NCI-H1436 (cell line): ENCODE measurements at places on chromosomes 1 and 21.
A peak's percentile ranks its signal among the peaks of the same experiment; 100 is the strongest.

DNA sequence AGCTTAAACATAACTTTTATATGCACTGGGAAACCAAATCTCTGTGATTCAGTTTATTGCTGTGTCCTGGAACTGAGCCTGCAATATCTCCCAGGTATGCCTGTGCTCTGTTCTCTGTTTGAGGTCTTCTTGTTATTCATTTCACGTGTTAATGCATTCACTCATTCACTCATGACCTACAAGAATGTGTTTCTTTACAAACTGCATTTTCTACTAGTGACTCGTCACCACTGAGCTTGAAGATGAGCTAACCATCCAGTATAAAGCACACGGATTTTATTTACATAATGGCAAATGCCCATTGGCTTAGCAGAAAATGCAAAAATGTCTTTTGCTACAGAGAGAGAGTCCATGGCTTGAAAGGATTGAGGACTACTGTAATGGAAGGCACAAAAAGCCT lies 75.0 kb upstream of the DUSP10 start:
- DNase-seq: no peak

GRCh38 chr1:51622455-51622913 lies 5.6 kb downstream of the OSBPL9 start:
- peak; percentile 30 for DNase-seq

GRCh38 chr1:43914576-43915525 lies 18.8 kb upstream of the ARTN start:
- DNase-seq: no peak

DNA sequence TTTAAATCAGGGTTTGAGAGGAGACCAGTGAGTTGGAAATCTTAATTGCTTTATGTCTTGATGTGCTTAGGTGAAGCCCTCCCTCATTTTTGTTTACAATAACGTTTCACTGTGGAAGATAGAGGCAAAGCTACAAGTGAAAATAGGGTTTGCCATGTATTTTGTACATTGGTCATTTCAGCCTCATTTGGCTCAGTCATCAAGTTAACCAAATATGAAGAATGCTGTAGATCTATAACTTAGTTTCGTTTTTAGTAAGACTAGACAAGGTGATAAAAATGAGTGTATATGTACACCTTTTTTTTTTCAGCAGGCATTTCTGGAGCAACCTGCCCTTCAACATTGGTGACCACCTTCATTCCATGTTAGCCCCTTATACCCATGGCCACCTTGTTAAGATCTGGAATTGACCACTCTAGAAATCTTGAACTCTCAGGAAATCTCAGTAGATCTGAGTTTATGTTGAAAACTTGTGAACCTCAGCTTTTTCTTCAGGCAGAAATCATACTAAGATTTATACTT lies 2.9 kb downstream of the NFYC start:
- no peak for DNase-seq

DNA sequence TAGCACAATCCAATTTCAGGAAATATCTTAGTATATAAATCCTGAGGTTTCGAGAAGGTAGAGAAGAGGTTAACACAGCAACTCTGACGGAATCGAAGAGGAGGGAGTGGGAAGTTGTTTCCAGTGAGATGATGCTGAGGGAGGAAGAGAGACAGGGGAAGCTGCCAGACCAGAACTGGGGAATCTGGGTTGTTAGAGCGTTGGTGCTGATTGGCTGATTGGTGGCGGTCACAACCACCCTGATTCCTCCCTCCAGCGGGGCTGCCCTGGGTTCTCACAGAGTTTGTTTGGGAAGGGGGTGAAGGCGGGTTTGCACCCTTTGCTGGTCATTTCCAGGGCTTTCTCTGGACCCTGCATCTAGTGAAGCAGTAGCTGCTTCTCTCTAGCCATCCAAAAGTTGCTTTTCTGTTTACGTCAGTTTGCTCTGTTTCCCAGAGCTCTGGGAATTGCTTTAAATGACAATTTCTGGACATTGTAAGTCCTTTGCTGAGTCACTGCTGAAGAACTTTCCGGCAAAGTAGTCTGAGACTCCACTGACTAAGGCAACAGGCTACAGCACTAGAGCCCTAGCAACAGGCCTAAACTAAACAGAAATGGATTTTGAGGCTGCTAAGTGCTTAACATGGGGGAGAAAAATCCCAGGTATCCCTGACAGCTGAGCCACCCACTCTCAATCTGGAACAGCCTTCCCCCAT lies 90.1 kb downstream of the TENT5C start:
- no peak for DNase-seq

DNA sequence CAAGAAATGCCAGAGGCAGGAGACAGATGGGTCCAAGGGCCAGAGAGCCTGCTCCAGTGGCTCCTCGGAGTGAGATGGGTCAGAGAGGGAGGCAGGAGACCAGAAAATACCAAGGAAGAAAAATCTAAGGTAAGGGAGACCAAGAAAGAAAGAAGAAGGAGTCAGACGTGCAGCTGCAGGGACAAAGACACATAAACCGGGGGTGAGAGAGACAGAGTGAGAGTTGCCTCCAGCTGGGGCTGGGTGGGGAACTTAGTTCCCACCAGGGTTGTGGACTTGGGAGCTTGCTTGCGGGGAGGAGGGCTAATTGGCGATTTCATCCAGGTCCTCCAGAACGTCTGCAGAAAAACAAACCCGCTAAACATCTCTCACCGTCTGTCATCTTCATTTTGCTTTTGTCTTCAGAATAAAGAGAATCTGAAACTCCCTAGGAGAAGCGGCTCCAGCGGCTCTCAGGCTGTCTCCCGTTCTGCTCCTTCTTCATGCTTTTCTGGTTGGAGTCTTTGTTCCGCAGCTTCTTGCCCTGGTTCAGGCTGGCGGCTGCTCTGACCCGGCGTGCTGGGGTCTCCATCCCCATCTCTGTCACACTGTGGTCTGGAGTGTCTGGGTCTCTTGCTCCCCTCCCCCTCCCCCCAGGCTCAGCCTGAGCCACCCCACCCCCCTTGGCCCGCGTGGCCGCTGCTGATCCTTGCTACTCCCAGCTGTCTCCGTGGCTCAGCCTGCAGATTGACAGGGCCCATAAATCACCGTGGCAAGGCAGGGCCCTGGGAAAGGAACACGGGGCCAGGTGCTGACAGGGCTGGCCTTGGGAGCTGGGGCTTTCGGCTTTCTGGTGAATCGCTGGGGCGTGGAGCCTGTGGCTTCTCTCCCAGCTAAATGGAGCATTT lies 66.6 kb downstream of the UBIAD1 start:
- DNase-seq: peak; percentile 54

GRCh38 chr1:145959333-145959732 lies 1.5 kb upstream of the LIX1L start:
- DNase-seq: no peak

- DNase-seq: no peak
These were observed 165.6 kb downstream of the C1orf94 start for GRCh38 chr1:34342334-34342733.

GRCh38 chr1:15197591-15198447 lies 44.3 kb downstream of the TMEM51 start:
- no peak for DNase-seq

DNA sequence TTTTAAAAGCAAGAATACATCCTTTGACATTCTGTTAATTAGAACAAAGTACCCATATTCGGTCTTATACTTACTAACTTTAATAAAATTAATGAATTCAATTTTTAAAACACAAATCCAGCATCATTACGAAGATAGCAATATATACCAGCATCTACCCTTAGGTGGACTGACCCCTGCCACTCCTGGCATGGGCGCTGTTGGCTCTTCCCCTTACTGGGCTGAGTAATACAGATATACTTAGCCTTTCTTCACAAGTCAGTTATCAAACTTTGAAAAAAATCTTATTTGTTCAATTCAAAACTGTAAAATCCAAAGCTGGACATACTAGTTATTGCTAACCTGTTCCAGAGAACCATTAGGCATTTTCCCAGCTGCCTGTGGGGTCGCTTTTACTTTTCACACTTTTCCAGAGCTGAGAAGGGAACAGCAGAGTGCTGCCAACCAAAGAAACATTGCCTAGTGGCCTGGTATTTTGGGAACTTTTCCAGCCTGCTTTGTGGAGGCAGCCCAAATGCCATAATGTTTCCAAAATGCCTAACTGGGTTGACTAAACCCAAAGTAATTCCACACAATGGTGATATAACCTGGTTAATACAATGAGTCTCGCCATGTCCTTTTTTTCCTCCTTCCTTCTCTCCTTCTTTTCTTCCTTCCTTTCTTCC lies 424.7 kb upstream of the ADGRL2 start:
- no peak for DNase-seq

DNA sequence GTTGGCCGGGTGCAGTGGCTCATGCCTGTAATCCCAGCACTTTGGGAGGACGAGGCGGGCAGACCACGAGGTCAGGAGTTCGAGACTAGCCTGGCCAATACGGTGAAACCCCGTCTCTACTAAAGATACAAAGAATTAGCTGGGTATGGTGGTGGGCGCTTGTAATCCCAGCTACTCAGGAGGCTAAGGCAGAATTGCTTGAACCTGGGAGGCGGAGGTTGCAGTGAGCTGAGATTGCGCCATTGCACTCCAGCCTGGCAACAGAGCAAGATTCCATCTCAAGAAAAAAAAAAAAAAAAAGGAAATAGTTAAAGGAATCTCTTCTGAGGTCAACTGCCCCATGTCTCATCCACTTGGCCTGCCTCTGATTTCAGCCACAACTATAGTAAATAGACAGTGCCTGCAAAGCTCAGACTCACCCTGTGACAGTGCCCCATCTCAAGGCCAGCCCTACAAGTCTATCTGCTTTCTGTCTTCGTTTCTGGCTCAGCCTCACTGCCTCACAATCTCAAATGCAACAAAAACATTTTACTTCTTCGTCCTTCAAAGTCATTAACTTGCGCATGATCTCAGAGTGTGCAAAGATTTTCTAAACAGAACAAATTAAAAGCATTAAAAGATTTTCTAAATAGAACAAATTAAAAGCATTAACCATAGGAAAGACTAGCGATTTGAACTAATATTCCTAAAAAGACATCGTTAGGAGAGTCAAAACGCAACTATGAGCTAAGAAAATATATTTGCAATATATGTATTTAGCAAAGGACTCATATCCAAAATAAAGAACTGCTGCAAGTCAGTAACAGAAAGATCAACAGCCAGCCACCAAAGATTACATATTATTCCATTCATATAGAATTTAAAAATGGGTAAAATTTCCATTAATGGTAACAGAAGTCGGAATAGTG lies 65.0 kb upstream of the PRDX6 start:
- DNase-seq: no peak

GRCh38 chr1:17365293-17365692 lies 6.7 kb upstream of the PADI6 start:
- no peak for DNase-seq

- no peak for DNase-seq
These were observed 412.3 kb upstream of the ADGRL2 start for GRCh38 chr1:81388435-81388834.

- DNase-seq: no peak
These were observed 3.7 kb downstream of the FASLG start for GRCh38 chr1:172662464-172663109.
